ENCODE measurements at places on chromosomes 2 and 18.

GRCh38 chr2:222239945-222240675 is 58.7 kb downstream of the PAX3 start:
- peak; percentile 74 for DNase-seq

- DNase-seq = no peak
Observed at GRCh38 chr2:108594132-108594981, 60.1 kb downstream of the LIMS1 start.

- DNase-seq = no peak
Observed at GRCh38 chr2:74510272-74510671, 2.8 kb upstream of the PCGF1 start.

DNA sequence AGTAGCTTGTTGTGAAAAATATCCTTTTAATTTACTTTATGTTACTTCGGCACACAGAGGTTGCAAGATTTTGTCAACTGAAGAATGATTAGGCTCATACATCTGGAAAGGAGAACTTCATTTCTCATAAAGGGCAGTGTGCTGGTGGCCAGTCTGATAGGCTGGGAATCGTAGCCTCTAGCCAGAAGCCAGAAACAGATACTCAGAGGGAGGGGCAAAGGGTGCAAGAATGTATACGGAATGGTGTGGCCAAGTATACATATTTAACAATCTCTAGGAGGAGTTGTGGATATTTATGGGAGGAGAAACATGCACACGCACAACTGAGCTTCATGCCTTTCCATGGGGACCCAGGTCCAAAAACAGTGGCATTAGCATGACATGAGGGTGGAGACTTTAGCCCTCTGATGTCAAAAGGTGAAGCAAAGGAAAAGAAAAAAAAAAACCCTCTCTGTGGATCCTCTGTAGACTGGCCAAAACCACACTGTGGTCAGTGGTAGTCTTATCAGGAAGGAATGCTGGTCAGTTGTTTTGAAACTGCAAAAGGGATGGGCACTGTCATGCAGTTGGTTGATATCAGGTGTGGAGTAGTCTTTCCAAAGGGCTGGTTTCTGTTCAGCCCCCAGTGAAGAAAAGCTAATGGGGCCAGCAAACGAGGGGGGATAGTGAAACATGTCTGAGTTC is 34.9 kb upstream of the APCDD1 start:
- DNase-seq = no peak

DNA sequence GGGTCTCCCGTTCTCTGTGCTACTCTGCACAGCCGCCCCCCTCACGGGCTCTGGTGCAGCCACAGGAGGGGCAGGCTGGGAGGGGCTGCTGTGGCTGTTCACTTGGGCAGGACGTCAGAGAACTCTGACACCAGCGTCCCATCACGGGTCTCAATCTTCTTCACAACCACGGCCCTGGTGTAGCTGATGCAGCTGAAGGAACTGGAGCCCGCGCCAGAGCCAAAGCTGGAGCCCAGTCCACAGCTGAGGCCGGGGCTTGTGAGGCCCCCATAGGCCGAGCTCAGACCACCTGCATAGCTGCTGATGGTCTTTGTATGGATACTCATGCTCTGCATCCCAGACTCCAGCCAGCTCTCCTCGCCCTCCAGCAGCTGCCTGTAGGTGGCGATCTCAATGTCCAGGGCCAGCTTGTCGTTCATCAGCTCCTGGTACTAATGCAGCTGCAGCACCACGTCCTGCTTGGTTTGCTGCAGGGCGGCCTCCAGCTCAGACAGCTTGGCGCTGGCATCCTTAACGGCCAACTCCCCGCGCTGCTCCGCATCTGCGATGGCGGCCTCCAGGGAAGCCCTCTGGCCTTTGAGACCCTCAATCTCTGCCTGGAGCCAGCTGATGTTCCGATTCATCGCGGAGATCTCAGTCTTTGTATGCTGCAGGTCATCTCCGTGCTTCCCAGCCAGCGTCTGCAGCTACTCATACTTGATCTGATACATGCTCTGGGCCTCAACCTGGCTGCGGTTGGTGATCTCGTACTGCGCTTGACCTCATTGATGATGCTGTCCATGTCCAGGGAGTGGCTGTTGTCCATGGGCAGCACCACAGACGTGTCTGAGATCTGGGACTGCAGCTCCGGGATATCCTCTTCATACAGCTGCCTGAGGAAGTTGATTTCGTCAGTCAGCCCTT is 7.4 kb upstream of the DUSP19 start:
- peak; percentile 97 for DNase-seq

DNA sequence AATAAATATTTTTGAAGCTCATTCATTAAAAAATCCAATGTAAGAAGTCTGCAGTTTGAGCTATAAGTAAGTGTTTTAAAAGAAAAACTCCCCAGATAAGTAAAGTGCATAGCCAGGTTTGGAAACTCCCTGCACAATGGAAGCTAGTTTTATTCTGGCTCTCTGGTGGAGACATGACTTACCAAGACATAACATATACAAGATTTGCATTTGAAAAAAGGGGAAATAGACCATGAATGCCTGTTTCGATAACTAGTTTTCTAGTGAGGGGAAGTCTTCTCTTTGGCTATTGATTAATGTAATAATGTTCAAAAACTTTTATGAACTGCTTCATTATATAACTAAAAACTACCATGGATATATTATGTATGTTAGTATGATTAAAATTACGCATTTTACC is 435.2 kb downstream of the ARHGAP15 start:
- no peak for DNase-seq

- no peak for DNase-seq
Observed at GRCh38 chr2:86274265-86274917, 63.0 kb downstream of the REEP1 start.

All from endodermal cell (in vitro differentiated cells).